ENCODE measurements at places on chromosomes 7 and 10.

DNA sequence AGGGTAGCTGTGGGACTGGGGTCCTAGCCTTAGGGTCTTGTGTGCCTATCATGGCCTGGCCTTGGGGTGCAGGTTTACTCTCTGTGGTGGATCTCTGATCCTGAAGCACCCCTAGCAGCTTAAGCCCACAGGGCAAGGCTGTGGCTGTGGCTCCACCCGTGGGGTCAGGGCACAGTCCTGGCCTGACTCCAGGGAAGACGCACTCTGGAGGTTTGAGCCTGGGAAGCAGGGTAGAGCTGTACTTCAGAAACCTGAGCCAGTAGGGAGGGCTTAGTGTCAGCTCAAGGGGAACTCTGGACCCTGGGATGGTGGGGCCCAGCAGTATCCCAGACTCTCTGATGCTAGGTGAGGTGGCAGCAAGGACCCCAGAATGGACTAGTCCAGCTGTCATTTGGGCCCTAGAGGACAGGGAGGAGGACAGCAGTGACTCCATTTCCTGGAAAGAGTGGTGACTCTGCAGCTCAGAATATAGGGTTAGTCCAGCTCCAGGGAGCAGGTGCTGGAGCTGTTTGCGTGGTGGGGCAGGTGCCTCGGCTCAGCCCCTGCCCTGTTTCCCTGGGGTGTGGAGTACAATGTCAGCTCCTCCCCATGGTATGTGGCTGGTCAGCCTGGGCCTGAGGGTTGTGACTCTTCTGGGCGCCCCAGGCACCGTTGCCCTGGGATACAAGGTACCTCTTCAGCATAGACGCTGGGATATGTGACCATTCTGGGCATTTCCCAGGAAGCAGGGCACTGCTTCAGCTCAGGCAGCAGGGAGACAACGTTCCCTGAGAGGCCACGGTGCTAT lies 15.8 kb downstream of the GTPBP4 start:
- no peak for DNase-seq

- DNase-seq = no peak
Observed at GRCh38 chr10:14683256-14683655, 91.4 kb downstream of the FAM107B start.

DNA sequence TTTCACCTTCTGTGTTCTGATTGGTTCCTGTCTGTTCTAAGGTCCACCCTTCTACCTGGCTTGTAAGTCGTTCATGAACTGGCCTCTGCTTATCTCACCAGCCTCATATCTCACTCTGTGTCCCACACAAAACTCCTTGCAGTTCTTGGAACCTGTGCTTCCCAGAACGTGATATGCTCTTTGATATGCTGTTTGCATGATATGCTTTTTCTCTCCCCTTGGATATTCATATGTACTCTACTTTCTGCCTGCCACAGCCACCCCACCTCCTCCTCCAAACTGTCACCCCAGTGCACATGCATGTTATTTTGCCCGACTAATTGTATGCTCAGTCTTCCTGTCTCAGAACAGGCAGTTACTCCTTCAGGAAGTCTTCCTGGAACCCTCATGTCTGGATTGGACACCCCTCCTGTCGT lies 1.9 kb upstream of the ITPRIP start:
- DNase-seq = no peak

DNA sequence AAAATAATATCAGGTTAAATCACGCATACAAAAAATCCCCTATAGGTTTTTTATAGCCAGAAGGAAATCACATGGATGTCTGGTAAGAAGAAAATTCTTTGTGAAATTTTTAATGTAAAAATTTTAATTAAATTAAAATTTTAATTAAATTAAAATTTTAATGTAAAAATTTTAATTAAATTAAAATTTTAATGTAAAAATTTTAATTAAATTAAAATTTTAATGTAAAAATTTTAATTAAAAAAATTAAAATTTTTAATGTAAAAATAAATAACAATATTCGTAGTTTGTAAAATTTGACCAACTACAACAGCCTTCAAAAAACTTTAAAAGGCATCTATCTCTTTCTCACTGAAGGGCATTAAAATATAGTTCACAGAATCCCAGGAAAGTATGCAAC lies 61.5 kb downstream of the CTTNBP2 start:
- no peak for DNase-seq

DNA sequence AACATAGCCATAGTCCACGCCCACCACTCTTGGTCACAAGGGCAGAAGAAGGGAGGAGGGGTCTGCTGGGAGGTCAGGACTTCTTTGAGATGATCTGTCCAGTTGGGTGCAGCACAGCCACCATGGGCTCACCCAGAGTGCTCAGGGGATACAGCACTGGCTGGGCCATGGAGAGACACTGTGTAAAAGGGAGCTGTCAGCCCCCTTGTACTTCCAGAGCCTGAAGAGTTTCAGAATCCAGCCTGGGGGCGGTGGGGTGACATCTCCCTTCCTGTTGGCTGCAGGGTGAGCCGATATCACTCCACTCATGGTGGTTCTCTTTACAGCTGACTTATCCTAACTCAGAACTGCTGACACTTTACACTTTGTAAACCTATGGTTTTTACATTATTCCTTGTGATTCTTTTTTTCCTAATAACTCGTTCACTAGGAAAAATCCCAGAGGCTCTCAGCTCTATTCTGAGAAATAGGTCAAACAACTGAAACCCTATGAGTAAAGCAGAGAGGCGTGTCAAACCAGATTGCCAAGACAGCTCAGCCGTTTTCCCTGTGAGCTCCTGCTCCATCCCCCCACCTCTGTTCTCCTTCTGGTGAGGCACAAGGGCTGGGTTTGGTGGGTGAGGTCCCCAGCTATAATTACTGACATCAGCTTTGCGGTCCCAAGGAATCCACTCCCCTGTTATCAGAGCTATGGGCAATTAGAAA lies 3.2 kb upstream of the MRPS24 start:
- no peak for DNase-seq

Measured in stimulated activated CD8-positive, alpha-beta memory T cell treated with anti-CD3 and anti-CD28 coated beads, Interleukin-12 subunit alpha, Interleukin-12 subunit beta, amount 100 ng/mL, for 1 hour (primary cell).